ENCODE measurements at places on chromosomes 3 and 15. TPM values are rescaled to one million over a fixed set of nuclear protein-coding genes. Genes with fewer than 3 reads are reported as not detected.

Gene CFAP100
- total RNA-seq = not detected

Gene ATP13A4
- not detected for total RNA-seq

Gene ADAMTS17
- 1.6 TPM for total RNA-seq

Gene ALDH1A3
- 143 TPM for total RNA-seq

Gene CACNA2D3
- total RNA-seq = 0.41 TPM

Gene SIDT1
- total RNA-seq = not detected

Gene EXD1
- total RNA-seq = 0.15 TPM

Gene TMEM212
- total RNA-seq = not detected

Gene APOD
- total RNA-seq = not detected

Gene SYNPR
- not detected for total RNA-seq

Gene OXTR
- total RNA-seq = 2.7 TPM

Data from Panc1 (cell line).